WTC11 (cell line): ENCODE measurements at places on chromosomes 6 and 20. TPM values are rescaled to one million over a fixed set of nuclear protein-coding genes. Genes with fewer than 3 reads are reported as not detected.

Gene TAB2
- total RNA-seq: 45.3 to 55.6 TPM (median 47.2 TPM) in 3 replicates

Gene SLC52A3
- total RNA-seq: 6.9 to 7.7 TPM (median 7.3 TPM) in 3 replicates

Gene OPRM1
- not detected in 3 replicates for total RNA-seq

Gene ITPR3
- 42.5 to 47.3 TPM (median 42.9 TPM) in 3 replicates for total RNA-seq

Gene EDEM2
- total RNA-seq: 22.7 to 24.2 TPM (median 24.0 TPM) in 3 replicates

Gene TMEM244
- total RNA-seq: not detected in 3 replicates

Gene IPCEF1
- 0.25 to 1.3 TPM (median 1.2 TPM) in 3 replicates for total RNA-seq

Gene DSP
- total RNA-seq: 74.5 to 77.0 TPM (median 76.1 TPM) in 3 replicates

Gene NFATC2
- total RNA-seq: 1.7 to 3.0 TPM (median 2.3 TPM) in 3 replicates

Gene HM13
- 93.3 to 103 TPM (median 101 TPM) in 3 replicates for total RNA-seq

Gene OR2B2
- total RNA-seq: not detected in 3 replicates

Gene RIPOR2
- total RNA-seq: 11.3 to 13.5 TPM (median 11.9 TPM) in 3 replicates

Gene RIPPLY2
- 0.66 to 2.2 TPM (median 2.1 TPM) in 3 replicates for total RNA-seq

Gene MUC21
- total RNA-seq: not detected in 3 replicates

- H3K4me3 ChIP-seq: no peak overlapping the region
- peaks cover 59% of the 10 kb centered on the region for H3K4me1 ChIP-seq
- no peak overlapping the region; the same call in 1 of the 2 replicates for H3K27ac ChIP-seq
- H3K27me3 ChIP-seq: no peaks in the 10 kb centered on the region
- H3K36me3 ChIP-seq: peaks cover 11% of the 10 kb centered on the region
- DNase-seq: no peak
These were observed 21.7 kb downstream of the PHACTR2 start for GRCh38 chr6:143699430-143699825.

- H3K4me3 ChIP-seq: no peak overlapping the region
- H3K27me3 ChIP-seq: no peaks in the 10 kb centered on the region
- peaks cover 28% of the 10 kb centered on the region for H3K4me1 ChIP-seq
- H3K36me3 ChIP-seq: no peaks in the 10 kb centered on the region
These were observed 25.8 kb upstream of the IBTK start for GRCh38 chr6:82273295-82273694.

DNA sequence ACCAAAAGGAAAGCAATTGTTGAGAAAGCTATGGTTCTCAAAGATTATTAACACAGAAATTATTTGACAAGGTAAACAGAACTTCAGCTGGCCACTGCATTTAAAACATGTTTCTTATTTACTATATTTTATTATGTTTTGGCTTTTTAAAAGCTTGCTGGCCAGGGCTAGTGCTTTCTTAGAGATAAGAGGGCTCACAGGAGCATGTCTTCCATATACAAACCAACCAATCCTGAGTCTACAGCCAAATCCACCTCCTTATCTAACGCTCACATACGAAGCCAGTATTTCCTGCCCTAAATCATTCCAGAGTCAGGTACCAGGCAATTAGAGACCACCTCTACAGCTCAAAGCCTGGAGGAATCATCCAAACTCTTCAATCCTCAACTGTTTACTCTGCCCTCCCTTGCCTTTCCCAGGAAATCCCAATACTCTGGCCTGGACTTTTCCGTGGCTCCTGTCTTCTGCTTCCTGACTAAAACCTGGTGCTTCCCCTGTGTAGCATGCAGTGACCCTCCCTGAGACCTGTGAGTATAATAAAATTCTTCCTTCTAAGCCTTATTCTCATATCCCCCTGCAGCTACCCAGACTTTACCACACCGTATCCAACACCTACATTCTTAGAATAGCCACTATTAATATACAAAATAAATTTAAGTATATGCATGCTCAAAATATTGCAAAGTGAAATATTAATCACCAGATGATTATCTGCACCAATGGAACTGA is 33.2 kb downstream of the RANBP9 start:
- peaks cover 16% of the 10 kb centered on the region for H3K4me1 ChIP-seq
- H3K4me3 ChIP-seq: no peak overlapping the region
- no peak for DNase-seq
- peak overlapping the region; percentile 87; the same call in 1 of the 2 replicates for H3K27ac ChIP-seq

- H3K4me3 ChIP-seq: no peak overlapping the region
- H3K36me3 ChIP-seq: 0 out of 2 replicates have a peak, but pooled peaks cover 3% of the 10 kb centered on the region
- no peak overlapping the region for H3K27ac ChIP-seq
- H3K4me1 ChIP-seq: peaks cover 37% of the 10 kb centered on the region
- DNase-seq: no peak
These were observed 176.9 kb upstream of the PRND start for GRCh38 chr20:4544765-4545164.

GRCh38 chr20:58198901-58199355 is 29.5 kb downstream of the ANKRD60 start:
- no peak overlapping the region for H3K4me3 ChIP-seq
- DNase-seq: no peak
- no peak overlapping the region for H3K27ac ChIP-seq
- peaks cover 8% of the 10 kb centered on the region for H3K36me3 ChIP-seq
- H3K27me3 ChIP-seq: no peaks in the 10 kb centered on the region

- DNase-seq: no peak
- no peaks in the 10 kb centered on the region for H3K4me1 ChIP-seq
- H3K4me3 ChIP-seq: no peak overlapping the region
- 0 out of 2 replicates have a peak overlapping the region, but pooled peaks have one; percentile 9 for H3K27ac ChIP-seq
- H3K36me3 ChIP-seq: peaks cover 60% of the 10 kb centered on the region
These were observed 36.1 kb downstream of the NKX2-4 start for GRCh38 chr20:21361266-21361665.

GRCh38 chr6:132101535-132101934 is 150.4 kb upstream of the CCN2 start:
- no peaks in the 10 kb centered on the region for H3K4me1 ChIP-seq
- H3K27ac ChIP-seq: no peak overlapping the region
- no peak for DNase-seq
- peaks cover 8% of the 10 kb centered on the region for H3K36me3 ChIP-seq
- H3K4me3 ChIP-seq: no peak overlapping the region

DNA sequence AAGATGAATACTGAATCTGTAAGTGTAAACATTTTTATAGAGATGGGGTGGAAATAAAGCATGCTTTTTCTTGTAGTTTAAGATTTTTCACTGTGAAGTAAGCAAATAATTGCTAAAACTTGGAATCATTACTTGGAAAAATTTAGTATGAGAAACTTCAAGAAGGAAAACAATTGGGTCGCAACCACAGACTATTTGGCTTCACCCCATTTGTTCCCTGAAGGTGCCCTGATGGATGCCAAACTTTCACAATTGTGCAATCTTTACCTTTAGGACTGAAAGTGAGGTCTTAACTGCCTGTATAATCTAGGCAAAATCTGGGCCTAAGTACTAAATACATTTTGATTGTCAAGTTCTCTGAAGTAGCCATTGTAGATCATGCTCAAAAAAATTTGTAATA is 330.1 kb downstream of the HDGFL1 start:
- H3K4me3 ChIP-seq: no peak overlapping the region
- no peaks in the 10 kb centered on the region for H3K27me3 ChIP-seq

DNA sequence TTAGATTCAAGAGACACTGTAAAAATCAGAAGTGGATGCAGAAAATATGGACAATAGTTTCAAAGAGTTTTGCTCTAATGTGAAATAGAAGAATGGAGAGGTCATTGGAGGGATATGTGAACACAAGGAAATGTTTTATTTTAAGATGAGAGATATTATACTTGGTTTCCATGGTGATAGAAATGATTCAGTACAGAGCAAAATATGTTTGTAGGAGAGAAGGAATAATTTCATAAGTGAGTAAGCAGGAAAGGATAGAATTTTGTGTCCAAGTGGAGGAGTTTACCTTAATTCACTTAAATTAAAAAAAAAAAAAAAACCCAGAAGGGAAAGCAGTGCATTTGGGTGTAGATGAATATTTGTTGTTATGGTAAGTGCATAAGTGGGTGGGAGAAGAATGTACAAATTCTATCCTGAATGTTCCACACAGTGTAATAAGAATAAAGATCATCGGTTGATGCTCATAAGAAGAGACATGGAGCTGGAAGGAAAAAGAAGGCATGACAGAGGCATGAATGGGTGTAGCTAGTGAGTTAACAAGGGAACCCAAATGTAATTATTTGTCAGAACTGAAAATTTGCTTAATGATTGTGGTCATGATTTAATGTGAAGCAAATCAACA is 688.9 kb upstream of the GJE1 start:
- H3K4me3 ChIP-seq: no peak overlapping the region
- H3K27ac ChIP-seq: no peak overlapping the region
- no peaks in the 10 kb centered on the region for H3K27me3 ChIP-seq
- H3K36me3 ChIP-seq: peaks cover 15% of the 10 kb centered on the region

DNA sequence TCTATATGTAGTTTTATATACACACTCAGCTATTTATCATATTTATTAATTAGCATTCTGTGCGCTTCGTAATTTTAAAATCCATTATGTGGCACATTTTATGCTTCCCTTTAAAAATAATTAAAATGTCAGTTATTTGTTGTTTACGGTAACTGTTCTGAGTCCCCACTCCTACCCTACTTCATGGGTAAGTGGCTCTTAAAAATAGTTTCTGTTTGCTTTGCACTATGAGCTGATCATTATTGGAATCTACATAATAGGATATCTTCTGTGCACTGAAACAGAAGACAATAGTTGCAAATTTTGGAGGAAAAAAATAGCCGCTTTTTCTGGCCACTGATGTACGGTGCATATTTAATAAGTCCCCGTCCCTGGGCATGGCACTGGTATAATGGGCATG is 25.2 kb downstream of the LCA5 start:
- DNase-seq: no peak
- no peak overlapping the region for H3K27ac ChIP-seq
- peaks cover 14% of the 10 kb centered on the region for H3K36me3 ChIP-seq
- H3K4me1 ChIP-seq: peaks cover 2% of the 10 kb centered on the region; the same call in 1 of the 2 replicates
- H3K4me3 ChIP-seq: no peak overlapping the region
- H3K27me3 ChIP-seq: no peaks in the 10 kb centered on the region

- no peaks in the 10 kb centered on the region for H3K36me3 ChIP-seq
- no peak overlapping the region for H3K4me3 ChIP-seq
- no peaks in the 10 kb centered on the region; the same call in 1 of the 2 replicates for H3K27me3 ChIP-seq
- H3K27ac ChIP-seq: no peak overlapping the region
- DNase-seq: peak; percentile 66
- H3K4me1 ChIP-seq: peaks cover 7% of the 10 kb centered on the region; the same call in 1 of the 2 replicates
These were observed 15.4 kb upstream of the IP6K3 start for GRCh38 chr6:33761922-33762629.

GRCh38 chr6:45605971-45606370 is 228.2 kb upstream of the SUPT3H start:
- H3K27me3 ChIP-seq: no peaks in the 10 kb centered on the region
- H3K36me3 ChIP-seq: no peaks in the 10 kb centered on the region
- H3K4me1 ChIP-seq: peaks cover 6% of the 10 kb centered on the region; the same call in 1 of the 2 replicates
- H3K27ac ChIP-seq: no peak overlapping the region
- no peak for DNase-seq

GRCh38 chr20:458776-459175 is 3.6 kb downstream of the TBC1D20 start:
- H3K36me3 ChIP-seq: no peaks in the 10 kb centered on the region
- H3K4me3 ChIP-seq: no peak overlapping the region
- H3K4me1 ChIP-seq: peaks cover 19% of the 10 kb centered on the region
- no peak for DNase-seq
- H3K27me3 ChIP-seq: peaks cover 15% of the 10 kb centered on the region

DNA sequence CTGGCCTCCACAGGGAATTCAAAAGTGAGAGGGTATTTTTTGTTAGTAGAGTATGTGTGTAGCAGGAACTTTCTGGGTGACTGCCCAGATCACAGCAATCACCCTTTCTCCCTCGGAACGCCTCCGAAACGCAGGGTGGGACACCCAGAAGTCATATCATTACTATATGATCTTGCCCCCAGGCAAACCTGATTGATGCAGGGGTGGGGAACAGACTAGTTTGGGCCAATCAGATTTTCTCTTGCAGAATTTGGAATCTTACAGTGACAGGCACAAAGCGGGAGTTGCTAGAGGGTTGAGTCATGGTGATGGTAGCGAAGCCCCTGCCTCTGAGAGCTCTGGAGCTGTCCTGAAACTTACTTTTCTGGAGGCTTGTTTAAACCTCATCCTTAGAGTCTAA is 16.5 kb upstream of the RPN2 start:
- H3K36me3 ChIP-seq: no peaks in the 10 kb centered on the region
- no peaks in the 10 kb centered on the region for H3K4me1 ChIP-seq
- no peak for DNase-seq
- H3K27ac ChIP-seq: no peak overlapping the region

DNA sequence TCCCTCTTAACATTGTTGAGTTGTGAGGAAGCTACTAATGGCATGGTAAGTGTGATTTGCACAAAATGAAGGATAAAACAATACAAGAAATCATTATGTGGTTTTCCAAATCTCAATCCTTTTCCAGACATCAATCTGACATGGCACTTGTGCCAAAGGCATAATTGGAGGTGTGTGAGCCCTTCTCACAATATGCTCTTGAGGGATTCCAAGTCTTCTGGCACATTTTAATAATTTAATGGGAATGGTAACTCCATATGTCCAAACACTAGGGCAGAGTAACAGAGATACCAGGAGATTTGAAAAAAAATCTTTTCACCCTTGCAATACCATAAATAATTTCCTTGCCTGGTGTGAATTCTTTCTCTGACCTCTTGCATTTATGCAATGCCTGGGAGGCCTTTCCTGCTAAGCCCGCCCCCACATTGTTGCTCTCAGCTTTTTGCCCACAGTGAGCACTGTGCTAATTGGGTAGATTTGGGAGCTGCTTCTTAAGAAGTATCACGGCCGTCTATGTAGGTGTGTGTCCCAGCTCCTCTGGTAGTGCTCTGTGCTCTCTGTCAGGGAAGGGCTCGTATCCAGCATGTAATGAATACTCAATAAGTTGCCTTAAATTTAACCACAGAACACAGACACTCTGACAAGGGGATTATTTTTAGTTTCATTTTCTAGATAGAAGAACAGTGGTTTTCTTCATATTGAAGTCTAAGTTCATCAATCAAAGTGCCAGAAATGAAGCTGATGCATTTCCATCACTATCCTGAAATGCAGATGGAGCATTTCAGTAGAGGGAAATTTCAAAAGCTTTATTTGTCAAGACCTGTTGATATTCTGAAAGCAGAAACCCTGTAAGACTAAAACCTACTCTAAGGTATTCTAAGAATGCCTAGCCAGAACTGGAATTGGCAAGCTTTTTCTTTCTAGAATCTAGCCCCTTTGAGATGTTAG is 54.4 kb upstream of the CEP85L start:
- DNase-seq: peak; percentile 37
- peaks cover 50% of the 10 kb centered on the region for H3K4me1 ChIP-seq
- H3K4me3 ChIP-seq: peak overlapping the region; percentile 27
- H3K27me3 ChIP-seq: no peaks in the 10 kb centered on the region; the same call in 1 of the 2 replicates
- peak overlapping the region; percentile 91 for H3K27ac ChIP-seq

GRCh38 chr20:41248368-41249024 is 69.0 kb downstream of the ZHX3 start:
- H3K27ac ChIP-seq: no peak overlapping the region
- peaks cover 5% of the 10 kb centered on the region; the same call in 1 of the 2 replicates for H3K4me1 ChIP-seq
- no peaks in the 10 kb centered on the region for H3K36me3 ChIP-seq
- H3K4me3 ChIP-seq: no peak overlapping the region
- DNase-seq: no peak
